Left hindlimb (tissue), 1 donor: ENCODE measurements at places on chromosomes 2 and 18.

DNA sequence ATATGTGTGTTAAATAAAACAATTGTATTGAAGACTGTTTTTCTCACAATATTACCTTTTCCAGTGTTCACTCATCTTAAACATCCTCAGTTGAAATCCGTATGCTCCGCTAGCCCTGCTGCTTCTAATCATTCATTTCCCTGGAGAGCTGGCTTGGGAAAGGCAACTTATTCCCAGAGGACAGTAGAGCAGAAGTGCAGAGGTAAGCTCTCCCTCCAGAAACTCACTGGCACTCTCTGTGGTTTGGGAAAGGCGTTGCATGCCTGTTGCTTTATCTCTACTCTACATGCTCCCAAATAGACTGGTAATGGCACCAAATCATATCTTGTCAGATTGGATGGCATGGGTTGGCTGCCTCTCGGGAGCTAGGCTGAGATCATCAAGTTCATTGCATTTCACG is 117.1 kb upstream of the BOD1L2 start:
- DNase-seq: no peak

GRCh38 chr2:203544402-203544801 is 9.3 kb upstream of the RAPH1 start:
- DNase-seq: no peak

DNA sequence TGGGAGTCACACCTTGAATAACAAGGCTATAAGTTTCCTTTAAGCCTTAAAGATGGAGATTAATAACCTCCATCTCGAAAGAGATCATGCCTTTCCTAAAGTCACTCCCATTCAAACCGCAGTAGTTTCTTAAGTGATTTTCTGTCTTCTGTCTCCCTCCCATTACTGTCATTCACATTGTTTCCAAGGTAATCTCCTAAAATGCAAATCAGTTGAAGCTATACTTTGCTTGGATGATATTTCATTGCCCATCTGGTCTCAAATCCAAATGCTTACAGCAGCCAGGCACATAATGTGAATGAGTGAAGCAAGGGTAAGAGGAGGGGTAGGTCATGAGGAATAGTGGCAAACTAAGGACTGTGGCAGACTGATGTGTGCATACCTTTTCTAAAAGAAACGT is 116.4 kb downstream of the CCDC141 start:
- no peak for DNase-seq

DNA sequence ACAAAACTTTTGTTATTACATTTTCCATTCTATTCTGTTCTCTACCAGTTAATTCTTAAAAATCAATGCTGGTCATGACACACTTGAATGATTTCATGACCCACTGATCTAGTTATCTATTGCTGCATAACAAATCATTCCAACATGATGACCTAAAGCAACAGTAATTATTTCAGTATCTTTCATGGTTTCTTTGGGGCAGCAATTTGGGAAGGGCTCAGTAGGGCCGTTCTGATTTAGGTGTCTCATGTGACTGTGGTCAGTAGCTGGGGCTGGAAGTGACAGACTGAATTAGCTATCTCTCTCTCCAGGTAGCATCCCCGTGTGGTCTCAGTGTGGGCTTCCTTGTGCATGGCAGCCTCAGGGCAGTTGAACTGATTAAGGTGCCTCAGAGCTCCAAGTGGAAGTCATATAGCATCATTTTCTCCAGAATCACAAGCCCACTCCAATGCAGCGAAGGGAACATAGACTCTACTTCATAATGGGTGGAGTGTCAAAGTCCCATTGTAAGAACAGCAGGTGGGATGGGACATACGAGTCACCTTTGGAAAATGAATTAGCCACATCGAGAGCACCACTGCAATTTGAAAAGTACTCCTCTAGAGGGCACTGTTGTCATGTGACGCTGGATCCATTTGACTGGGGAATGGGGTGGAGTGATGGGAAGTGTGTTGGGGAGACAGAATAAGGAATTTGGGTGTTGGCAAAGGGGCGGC is 39.1 kb upstream of the FAM136A start:
- DNase-seq: no peak

DNA sequence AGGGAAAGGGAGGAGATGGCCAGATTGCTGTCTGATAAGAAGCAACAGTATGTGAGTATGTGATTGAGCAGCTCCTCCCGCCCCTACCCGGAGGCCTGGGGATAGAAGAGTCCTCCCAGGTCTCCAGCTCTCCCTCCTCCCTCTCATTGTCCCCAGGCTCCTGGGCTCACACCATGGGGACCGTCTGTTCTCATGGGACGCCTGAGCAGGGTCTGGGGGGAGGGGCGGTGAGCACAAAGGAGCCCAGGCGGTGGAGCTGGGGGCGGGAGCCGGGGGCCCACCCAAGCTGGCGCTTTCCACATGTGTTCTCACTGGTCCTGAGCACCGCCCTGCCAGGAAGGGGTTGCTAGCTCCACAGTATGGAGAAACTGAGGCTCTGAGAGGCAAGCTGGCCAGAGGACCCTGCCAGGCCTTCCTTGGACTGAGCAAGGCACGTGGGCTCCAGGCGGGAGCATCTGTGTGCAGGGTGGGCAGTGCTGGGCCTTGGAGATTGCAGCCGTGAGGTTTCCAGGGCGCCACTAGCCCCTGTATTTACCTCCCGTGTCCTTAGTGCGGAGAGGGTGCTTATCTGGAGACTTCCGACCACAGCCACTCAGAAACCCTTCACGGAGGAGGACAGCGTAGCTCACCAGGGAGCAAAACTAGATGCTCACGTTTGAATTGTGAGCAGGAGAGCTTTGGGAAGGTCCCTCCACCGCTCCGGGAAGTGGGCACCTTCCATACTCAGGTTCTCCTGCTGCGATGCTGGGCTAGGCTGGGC is 37.4 kb downstream of the PDIA6 start:
- DNase-seq: no peak
